Stimulated activated CD8-positive, alpha-beta memory T cell treated with anti-CD3 and anti-CD28 coated beads, Interleukin-4, amount 100 ng/mL, for 1 hour (primary cell): ENCODE measurements at places on chromosomes 12 and 14.

GRCh38 chr14:104082807-104083206 is 2.7 kb upstream of the ASPG start:
- DNase-seq, result no peak

DNA sequence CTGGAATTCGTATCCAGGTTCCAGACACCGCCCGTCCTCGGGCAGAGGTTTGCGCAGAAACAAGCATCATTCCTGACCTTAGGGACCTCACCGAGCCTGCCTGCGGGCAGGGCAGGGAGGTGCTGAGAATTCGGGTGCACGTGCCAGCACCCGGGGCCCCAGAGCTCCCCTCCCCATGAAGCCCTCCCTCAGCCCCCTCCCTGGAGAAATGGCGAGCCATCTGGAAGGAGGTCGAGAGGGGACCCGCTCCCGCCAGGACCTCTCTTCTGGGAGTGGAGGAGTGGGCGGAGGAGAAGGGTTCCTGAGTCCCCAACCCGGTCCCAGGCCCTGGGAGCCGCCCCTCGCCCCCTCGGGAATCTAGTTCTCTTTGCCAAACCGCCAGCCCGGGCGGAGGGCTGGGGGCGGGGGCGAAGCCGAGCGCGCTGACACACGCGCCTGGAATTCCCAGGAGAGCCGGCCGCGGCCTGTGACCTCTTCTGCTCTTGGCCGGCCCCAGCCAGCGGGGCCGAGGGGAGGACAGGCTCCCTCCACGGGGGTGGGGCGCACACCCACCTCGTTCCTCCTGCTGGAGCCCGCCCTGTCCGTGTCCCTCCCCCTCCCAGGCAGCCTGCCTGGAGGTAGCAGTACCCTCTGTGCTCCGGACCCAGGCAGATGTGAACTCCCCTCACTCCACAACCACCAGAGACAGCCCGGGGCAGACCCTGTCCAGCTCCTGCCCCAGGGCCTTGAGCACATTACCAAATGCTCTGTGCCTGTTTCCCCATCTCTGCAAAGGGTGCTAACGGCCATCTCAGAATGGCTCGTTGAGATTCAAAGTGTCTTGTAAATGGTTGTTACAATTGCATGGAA is 23.0 kb upstream of the GPR132 start:
- DNase-seq, result no peak

DNA sequence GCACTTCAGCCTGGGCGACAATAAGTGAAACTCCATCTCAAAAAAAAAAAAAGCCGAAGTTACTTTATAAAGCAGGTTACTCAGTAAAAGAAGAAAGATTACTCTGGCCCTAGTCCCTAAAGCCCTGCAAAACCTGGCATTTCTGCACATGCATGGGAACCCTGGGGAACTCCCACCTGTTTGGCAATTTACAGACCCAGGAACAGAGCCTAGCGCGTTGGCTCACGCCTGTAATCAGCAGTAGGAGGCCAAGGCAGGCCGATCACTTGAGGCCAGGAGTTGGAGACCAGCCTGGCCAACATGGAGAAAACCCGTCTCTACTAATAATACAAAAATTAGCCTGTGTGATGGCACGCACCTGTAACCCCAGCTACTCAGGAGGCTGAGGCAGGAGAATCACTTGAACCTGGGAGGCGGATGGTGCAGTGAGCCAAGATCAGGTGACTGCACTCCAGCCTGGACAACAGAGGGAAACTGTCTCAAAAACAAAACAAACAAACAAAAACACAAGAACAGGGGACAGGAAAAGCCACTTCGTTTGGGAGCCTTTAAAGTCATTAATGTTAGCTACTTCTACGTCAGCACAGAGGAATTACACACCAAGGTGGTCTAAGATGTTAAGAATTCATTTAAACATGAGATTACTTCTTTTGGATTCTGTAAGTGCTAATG is 34.1 kb upstream of the SPTSSA start:
- DNase-seq, result no peak

DNA sequence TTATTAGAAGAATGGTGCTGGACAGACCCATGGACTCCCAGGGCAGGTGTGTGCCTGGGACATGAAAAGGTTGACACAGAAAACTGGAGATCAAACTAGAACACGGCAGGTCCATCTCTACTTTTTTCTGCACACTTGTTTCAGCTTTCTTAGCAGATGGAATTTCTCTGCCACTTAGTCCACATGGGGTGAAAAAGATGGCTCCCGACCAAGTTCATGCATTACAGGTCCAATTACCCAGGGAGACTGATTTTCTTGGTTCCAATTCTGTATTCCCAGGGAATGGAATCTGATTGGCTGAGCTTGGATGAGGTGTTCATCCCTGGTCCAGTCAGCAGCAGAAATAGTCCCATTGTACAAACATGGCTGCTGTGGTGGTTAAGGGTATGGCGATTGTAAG is 238.9 kb upstream of the SRRM4 start:
- DNase-seq, result no peak

GRCh38 chr12:104680070-104680469 is 223.3 kb downstream of the CHST11 start:
- DNase-seq, result no peak
